ENCODE measurements at places on chromosomes 1 and 21.

- DNase-seq, result no peak
Measured at GRCh38 chr1:116934586-116935207, 25.0 kb downstream of the PTGFRN start.

- DNase-seq, result no peak
Measured at GRCh38 chr1:68497358-68497698, 446 bp upstream of the DEPDC1 start.

DNA sequence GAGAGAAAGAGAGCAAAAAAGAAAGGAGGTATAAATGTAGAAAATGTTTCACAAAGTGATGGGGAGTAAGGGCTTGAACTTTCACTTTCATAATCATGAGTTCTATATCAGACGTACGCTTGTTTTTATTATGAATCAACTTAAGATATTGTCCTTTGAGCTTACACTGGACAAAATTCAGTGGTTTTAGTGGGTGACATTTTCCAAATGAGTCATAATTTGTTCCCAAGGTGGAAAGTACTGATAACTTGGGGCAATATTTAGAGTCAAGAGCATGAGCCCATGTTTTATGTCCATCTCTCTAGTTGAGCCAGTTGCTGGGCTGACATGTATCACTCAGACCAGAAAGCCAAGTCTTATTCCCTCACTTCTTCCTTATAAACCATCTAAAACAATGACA, 161.6 kb downstream of the CHRM3 start:
- no peak for DNase-seq

GRCh38 chr1:25516686-25517085, 26.7 kb upstream of the LDLRAP1 start:
- DNase-seq, result no peak

- no peak for DNase-seq
Measured at GRCh38 chr1:232519186-232519585, 110.7 kb downstream of the SIPA1L2 start.

- no peak for DNase-seq
Measured at GRCh38 chr21:44416193-44416592, 39.1 kb upstream of the LRRC3 start.

DNA sequence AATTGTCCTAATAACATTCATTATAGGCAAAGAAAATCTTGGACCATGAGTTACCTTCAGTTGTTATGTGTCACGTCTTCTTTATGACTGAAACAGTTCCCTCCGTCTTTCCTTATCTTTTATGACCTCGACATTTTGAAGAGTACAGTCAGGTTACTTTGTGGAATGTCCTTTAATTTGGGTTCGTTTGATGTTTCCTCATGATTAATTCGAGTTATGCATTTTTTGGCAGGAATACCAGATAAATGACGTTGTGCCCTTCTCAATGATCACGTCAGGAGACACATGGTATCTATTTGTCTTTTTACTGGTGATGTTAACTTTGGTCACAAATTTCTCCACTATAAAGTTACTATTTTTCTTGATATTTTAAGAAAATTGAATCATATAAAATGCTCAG, 17.3 kb upstream of the KLF17 start:
- DNase-seq, result no peak

DNA sequence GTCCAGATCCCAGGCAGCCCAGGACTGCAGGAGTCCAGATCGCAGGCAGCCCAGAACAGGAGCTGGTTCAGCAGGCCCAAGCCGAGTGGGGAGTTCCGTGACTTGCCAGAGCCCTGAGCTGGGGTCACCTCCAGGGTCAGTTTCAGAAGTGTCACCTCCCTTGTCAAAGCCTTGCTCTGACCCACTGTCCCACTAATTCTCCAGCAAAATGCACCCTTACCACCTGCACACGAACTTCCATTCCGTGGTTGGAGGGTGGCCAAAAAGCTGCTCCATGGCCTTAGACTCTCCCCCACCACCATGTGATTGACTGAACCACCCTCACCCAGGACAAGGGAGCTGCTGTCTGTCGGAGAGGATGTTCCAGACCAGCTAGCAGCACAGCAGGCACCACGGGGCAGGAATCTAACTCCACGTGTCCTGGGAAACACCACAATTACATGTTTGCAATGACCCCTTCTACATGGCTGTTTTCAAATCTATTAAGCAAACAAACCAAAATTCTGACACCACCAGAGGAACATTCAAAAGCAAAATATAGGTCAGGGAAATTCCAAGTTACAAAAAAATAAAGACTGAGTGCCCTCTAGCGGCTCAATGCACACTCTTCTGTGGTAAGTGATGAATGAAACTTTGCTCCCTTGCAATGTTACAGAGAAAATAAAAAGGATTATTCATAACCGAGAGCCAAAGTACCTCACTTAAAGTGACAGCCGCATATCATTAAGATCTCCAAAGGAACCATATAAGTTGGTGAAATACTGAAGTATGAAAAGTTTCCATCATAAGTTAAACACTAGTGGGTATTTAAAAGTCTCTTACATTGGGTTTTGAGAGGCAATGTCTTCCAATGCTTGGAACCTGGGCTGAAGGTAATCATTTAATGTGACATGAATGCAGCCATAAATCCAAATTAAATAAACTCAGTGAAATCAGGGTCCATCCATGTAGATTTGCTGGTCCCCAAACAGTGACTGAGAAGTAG, 76.3 kb downstream of the NPHP4 start:
- no peak for DNase-seq

GRCh38 chr1:201503397-201504176, 3.3 kb downstream of the CSRP1 start:
- DNase-seq, result peak; percentile 31

DNA sequence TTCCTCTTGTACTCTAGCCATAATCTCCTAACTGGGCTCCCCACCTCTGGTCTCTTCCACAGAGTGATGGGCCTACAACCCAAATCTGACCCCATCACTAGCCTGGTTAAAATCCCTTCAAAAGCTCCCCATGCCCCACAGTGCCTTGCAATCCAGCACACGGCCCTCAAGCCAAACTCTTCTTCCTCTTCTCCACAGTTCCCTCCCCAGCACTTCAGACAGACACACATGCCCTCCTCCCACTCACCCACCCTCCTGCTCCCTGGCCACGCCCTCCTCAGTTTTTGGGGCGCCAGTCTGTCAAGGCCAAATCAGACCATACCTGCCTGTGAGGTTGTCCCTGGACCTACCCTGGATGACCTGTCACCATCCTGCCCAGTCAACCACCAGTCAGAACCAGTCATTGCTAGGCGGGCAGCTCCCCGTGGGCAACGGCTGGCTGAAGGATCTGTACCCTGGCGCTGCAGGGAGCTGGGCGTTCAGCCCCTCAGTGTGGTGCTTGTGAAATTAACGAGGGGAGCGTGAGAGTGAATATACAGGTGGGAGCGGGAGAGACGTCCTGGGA, 753 bp downstream of the C1orf210 start:
- no peak for DNase-seq

- no peak for DNase-seq
Measured at GRCh38 chr1:22736501-22737080, 26.0 kb downstream of the EPHB2 start.

DNA sequence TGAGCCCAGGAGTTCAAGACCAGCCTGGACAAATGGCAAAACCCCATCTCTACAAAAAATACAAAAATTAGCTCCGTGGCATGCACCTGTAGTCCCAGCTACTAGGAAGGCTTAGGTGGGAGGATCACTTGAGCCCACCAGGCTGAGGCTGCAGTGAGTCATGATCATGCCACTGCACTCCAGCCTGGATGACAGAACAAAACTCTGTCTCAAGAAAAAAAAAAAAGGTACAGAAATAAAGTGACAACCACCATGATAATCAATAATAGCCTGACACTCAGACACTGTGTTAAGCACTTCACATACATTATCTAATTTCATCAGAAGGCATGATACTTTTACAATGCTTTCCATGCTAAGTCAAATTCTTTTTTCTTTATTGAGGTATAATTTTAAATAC, 53.1 kb downstream of the ST7L start:
- no peak for DNase-seq

GRCh38 chr1:24861821-24862727, 68.0 kb downstream of the RUNX3 start:
- DNase-seq, result no peak

Data from nucleus accumbens (tissue), 56 donors.